ENCODE measurements at places on chromosomes 1 and 21.

DNA sequence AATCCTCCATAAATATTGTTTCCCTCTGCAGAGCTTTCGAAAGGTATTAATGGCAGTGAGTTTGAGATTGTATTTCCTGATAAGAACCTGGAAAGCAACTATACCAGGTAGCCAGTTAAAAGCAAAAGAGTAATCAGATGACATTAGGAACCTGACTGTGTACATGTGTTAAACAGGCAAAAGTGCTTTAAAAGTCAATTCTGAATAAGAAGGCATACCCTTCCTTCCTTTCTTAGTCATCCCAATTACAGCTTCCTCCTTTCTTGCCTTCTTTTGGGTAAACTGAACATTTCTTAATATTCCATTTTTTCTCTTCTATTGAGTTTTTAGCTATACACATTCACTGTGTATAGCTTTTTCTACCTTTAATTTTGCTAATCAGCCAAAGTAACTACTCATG is 144.7 kb downstream of the ZNF281 start:
- no peak for DNase-seq

- DNase-seq = no peak
Measured at GRCh38 chr1:156899956-156900718, 6.6 kb downstream of the PEAR1 start.

- DNase-seq = no peak
Measured at GRCh38 chr1:153995202-153995601, 4.6 kb downstream of the RPS27 start.

DNA sequence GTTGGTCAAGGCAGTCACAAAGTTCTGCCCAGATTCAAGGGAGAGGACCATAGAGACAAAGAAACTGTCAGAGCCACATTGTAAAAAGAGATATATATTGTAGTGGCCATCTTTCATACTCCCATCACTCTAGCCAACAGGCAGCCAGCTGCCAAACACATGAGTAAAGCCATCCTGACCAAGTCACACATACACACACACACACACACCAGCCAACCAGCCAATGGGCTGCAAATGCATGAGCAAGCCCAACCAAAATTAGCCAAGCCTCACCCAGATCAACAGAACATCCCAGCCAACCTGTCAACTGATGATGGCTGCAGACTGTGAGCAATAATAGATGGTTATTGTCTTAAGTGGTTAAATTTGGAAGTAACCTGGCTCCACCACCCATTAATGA is 120.7 kb downstream of the SEC16B start:
- peak; percentile 59 for DNase-seq

- DNase-seq = no peak
Measured at GRCh38 chr1:58041621-58042020, 504.9 kb downstream of the OMA1 start.

GRCh38 chr1:62341615-62342014 is 22.4 kb upstream of the KANK4 start:
- DNase-seq = no peak

DNA sequence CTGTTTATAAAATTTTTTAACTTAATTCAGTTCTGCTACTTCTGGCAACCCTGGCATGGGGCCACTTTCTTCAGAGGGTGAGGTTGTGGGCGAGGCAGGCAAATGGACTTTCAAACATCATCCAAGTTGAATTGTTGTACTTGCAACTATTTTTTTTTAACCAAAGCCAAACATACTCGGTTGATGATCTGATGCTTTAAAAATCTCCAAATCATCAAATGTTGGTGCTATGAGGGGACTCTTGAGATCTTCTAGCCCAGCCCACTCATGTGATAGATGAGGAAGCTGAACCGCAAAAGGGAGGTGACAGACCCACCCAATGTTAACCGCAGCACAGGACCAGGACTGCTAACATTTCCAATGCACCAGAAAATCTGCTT is 6.7 kb downstream of the SLC1A7 start:
- DNase-seq = no peak

GRCh38 chr1:114718661-114719423 is 2.3 kb upstream of the NRAS start:
- DNase-seq = peak; percentile 39

GRCh38 chr21:39850333-39850732 is 16.9 kb upstream of the PCP4 start:
- DNase-seq = no peak

DNA sequence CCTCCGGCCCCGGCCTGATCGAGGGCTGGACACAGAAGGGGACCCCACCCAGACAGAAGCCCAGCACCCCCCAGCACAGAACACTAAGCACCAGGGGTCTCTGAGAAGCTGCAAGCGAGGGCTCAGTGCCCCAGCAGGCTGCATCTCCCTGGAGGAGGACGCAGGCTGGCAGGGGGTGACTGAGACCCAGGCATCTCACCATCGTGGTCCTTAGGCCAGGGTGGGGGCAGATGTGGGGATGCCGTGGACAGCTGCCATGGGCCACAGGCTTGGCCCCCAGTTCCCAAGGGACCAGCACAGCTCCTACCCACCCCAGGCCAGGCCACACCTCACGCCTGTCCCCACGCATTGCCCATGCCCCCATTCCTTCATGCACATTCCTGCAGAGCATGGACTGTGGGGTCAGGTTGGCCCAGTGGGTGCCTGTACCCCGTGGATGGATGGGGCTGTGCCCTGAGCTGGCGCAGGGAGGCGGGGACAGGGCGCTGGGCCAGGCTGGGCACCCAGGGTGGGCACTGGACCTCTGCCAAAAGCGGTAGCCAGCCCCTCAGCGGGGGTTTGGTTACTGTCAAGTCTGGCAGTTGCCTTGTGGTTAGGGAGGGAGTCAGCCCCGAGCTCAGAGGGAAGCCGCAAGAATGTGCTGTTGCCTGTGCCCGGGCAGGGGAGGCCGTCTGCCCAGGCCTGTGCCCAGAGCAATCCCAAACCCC is 61.5 kb downstream of the ARHGEF16 start:
- peak; percentile 90 for DNase-seq

DNA sequence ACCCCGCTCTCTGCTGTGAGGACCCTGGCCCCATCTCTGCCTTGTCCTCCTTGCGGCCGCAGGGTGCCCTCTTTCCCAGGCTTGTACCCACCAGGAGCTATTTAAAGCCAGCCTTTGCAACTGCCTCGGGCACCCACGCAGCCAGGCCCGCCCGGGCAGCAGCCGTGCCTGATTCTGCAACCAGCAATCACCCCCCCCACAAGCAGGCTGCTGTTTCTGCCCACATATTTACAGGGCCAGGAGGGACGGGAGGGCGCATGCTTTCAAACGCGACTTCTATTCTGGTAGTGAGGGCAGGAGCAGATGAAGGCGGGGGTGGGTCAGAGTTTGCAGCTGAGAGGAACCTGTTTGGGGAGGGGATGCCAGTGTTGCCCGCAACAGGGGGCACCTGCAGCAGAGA is 13.6 kb downstream of the GABRD start:
- no peak for DNase-seq

- DNase-seq = peak; percentile 90
Measured at GRCh38 chr1:43835082-43836021, 98.2 kb upstream of the ARTN start.

DNA sequence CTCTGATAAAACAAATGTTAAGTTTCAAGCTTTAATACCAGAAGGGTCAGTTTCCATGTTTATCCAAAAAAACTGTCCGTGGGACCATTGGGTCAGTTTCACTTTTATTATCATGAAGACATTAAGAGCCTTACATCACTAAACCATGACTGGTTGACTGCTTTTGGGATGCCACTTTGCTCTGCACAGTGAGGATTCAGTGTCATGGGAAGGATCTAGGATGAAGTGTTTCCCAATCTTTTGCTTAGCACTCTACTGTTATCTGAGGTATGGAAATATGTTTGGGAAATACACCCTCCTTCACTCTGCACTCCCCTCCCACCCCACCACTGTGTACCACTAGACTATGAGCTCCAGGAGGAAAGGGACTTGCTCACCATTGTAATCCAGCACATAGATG is 16.3 kb downstream of the RPS6KC1 start:
- no peak for DNase-seq

DNA sequence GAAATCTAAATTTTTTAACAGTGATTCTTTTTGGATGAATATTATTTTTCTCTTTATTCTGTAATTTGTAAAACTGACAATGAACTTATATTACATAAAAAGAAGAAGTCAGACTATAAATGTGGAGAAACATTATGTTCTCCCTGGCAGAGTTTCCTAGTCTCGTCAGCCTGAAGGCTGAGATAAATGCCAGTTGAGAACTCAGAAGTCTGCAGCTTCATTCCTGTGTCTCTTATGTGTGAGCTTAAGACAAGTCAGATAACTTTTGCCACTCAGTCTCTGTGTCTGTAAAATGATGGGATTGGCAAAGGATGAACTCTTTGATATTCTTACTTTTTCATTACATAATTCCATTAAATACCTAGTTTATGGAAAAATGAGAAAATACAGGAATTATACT is 568.8 kb upstream of the ZRANB2 start:
- no peak for DNase-seq

- peak; percentile 95 for DNase-seq
Measured at GRCh38 chr1:117821774-117822482, 107.5 kb downstream of the GDAP2 start.

Measured in MG63 (cell line).